ENCODE measurements at places on chromosomes 12 and 14.

GRCh38 chr12:68591734-68592418, 18.8 kb upstream of the RAP1B start:
- DNase-seq, result no peak

DNA sequence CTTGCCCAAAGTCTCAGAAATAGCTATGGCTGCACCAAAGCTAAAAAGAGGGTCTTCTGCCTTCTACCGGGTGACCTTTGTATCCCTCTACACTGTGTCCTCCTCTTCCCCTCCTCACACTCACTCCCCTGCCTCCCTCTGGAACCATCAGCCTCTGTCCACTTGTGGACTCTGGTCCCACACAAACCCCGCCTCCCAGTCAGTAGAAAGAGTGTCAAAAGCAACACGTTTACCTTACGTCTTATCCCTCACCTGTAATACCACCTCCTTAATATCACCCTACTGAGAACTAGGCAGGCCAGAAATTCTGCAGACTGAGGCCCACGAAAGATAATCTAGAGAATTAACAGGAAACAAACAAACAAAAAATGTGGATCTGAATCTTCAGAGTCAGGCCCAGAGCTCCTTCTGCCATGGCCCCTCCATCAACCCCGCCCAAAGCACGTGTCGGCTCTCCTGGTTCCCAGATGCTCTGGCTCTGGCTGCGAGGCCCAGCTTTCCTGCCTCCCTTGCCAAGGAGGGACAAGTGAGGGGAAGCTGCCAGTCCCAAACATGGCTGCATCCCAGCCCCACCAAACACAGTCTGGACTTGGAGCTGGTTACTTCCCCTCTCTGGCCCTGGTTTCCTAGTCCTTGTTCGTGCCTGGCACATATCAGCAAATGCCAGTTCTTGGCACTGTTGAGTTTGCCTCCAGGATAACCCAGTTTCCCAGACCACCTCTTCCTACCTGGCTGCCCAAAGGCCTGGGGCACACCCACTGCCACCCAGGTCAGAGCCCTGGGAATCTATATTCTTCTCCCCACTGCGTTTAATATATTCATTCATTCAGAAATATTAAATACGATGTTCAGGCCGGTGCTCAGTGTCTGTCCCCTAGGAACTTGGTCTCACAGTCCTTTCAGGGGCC, 2.7 kb downstream of the ACTN1 start:
- peak; percentile 51 for DNase-seq

DNA sequence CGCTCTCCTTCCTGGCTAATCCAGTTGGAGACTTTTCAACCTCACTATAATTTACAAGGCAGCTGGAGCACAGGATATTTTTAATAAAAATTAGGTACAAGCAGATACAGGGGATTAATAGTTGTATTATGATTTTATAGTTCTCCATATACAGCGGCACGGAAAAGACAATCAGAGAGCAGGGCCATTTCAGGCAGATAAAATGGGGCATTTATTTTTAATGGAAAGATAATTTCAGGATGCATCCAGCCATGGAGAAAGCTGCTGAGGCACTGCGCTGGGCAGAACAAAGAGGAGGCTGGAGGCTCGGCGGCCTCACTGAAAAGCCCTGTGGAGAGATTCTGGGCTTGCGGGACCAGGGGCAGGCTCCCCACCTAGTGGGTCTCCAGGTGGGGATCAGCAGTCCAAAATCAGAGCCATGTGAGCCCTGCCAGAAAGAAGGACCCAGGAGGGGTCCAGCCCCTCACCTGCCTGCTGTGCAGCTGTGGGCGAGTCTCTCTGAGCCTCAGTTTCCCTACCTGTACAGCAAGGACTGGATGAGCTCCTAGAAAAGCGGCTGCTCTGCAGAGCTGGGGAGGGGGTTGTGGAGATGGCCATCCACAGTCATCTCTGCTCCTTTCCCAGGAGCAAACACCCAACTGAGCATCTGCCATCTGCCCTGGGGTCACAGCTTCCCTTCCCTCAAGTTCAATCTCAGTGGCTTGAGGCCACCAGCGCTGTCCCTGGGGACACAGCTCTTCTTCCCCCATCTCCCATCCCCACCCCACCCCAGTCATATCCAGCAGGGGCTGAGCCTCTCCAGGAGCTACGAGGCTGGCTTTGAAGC, 23.9 kb upstream of the C14orf180 start:
- peak; percentile 50 for DNase-seq

DNA sequence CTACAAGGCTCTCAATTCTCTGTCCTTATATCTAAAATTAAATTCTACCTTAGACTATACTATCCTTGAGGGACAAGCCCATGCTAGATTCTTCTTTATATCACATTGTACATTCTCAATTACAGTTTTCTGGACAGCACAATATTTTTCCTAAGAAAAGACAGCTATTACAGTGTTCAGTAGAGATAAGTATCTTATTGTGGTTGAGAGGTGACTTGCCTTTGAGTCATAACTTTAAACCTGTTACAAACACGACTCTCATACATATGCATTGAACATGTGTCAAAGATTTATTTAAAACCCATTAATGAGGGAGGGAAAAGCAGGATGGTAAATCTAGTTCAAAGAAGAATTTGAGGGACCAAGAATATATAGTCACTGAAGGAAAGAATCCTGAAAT, 61.1 kb downstream of the TPH2 start:
- no peak for DNase-seq

DNA sequence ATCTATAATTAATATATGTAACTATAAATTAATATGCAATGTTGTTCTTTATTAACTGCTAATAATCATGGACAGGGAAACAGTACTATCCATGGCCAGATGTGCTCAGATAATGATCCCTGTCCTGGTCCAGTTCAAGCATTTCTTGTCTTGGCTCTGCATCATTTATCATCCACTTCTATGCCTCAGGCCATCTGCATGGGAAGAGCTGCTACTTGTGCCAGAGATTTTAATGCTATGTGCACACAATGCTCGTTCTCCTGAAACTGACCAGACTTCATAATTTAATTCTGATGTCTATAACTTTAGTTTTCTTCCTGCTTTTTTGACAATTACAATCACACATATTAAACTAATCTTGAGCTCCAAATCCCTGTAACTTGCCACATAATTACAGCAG, 11.2 kb upstream of the TMX1 start:
- DNase-seq, result no peak

DNA sequence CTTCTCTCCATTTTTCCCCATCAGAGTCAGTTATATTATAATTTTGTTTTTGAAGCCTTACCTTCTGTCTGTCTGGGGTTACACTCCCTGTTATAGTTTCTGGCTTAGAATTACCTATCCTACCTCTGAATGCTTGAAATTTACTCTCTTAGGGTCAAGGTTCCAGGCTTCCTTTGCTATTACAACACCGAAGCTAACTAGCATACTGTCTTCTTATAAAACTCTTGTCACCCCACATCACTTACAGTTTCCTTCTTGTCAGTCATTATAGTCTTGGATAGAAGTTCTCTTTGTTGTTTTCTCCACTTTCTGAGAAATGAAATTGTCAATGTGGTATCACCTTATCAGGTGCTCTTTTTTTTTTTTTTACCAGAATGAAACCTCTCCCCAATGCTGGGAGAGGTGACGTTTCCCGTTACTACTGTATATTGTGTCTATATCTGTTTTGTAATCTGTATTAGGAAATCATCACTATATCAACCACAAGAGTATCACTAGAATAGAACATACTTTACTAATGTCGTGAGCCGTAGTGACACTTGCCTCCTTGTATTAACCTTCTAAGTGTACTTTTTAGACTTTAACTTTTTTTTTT, 69.2 kb upstream of the PSMA6 start:
- no peak for DNase-seq

- no peak for DNase-seq
Measured at GRCh38 chr12:21642707-21643389, 14.8 kb downstream of the LDHB start.

GRCh38 chr12:92745856-92746550, 43.2 kb downstream of the PLEKHG7 start:
- DNase-seq, result peak; percentile 69

DNA sequence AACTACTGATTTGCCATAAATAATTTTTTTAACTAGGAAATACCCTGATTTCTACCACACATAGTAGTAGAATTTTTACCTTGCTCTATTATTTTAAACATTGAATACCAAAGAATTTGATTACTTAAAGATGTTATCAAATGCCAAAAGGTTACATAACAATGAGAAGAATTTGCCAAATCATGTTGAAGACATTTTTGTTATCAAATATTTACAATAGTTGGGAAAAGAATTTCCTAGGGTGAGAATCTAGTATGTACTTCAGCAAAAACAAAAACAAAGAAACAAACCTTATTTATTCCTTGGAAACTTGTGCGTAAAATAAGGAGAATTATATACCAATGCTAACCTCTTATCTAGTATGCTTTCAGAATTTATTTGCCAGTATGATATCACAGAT, 107.2 kb downstream of the SCAF11 start:
- DNase-seq, result no peak

GRCh38 chr12:29744365-29744764, 39.4 kb downstream of the TMTC1 start:
- no peak for DNase-seq

DNA sequence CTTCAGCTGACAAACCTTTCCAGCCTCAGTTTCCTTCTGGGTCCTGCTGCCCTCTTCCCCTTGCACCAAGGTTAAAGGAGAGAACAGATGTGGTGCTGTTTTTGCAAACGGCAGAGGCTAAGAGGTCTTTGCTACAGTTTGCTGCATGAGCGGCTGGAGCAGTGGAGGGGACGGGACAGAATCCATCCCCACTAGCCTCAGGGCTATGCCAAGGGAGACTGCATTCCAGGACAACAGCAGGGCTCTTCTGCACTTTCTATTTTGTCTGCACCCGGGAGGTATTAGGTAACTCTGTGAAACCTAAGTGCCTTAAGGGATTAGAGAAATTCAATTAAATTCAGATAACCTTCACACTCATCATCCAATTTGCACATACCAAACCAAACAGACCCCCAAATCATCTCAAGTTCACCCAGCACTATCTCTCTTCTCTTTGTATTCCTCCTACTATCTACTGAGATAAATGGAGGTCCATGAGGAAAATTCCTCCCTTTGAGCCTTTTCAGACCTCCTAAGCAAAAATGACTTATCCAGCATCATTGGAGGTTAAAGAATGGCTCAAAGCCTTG, 103.8 kb upstream of the VRK1 start:
- DNase-seq, result peak; percentile 25

GRCh38 chr12:69555461-69555860, 29.8 kb upstream of the CCT2 start:
- DNase-seq, result no peak

GRCh38 chr12:13124656-13125505, 21.4 kb upstream of the GSG1 start:
- no peak for DNase-seq

- DNase-seq, result no peak
Measured at GRCh38 chr14:83611491-83611890, 1918.5 kb upstream of the FLRT2 start.

- no peak for DNase-seq
Measured at GRCh38 chr14:63773504-63773903, 45.6 kb upstream of the SGPP1 start.

DNA sequence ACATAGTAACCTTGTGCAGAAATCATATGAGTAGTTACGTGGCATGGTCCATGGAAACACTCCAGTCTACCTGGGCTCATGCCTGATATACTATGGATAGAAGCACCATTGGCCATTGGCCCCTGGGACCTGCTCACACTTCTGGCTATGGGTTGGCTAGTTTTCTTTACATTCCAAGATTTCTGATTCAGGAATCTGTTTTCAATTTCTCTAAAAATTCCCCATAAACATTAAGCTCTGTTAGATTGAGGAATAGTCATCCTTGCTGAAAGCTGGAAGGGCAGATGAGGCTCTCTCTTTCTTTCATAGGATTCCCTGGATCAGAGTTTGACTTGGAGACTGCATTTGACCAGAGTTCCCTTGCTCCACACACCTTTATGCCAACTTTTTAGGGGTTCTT, 37.3 kb upstream of the RAP1B start:
- DNase-seq, result no peak

- DNase-seq, result no peak
Measured at GRCh38 chr12:122732611-122733010, 2.0 kb upstream of the HCAR1 start.

- DNase-seq, result no peak
Measured at GRCh38 chr14:98770151-98770550, 501.8 kb downstream of the BCL11B start.
